GM04503 (cell line): ENCODE measurements at places on chromosomes 12 and 14.

DNA sequence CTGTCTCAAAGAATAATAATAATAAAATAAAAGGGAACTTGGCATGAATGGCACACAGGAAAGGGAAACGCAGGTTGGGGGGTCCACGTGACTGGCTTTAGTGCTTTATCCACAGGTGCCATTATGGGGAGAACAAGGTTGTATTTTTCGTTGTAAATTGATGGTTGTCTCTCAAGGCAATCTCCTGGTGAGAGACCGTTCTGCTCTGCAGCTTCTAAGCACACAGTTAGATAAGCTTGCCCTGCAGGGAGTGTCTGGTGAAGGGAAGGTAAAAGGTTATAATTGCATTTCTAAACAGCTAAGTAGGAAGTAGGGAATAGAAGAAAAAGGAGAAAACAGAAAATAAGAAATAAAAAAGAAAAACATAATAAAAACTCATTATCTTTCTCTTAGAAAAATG is 69.1 kb upstream of the CPSF6 start:
- DNase-seq = no peak

- no peak for DNase-seq
These were observed 24.9 kb upstream of the FUT8 start for GRCh38 chr14:65387628-65388027.

DNA sequence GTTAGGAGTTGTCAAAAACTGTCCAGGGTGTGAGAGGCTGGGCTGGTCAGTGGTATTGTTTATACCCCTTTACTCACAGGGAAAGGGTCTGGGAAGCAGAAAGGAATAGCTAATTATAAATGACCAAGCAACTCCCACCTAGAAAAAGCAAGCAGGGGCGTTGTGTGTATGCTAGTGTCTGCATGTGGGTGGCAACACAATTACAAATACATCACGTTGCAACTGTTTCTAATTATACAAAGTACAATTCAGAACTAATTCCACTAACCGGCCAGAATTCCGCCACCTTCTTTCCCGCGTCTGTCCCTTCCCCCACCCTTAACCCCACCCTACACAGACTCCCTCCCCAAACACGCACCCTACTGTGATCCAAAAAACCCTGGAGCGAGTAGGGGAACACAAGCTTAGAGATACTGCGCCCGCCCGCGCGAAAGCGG is 2.2 kb downstream of the DPF3 start:
- no peak for DNase-seq

- no peak for DNase-seq
These were observed 9.4 kb downstream of the ASPG start for GRCh38 chr14:104094709-104095425.

GRCh38 chr12:109695961-109696461 is 17.6 kb upstream of the FAM222A start:
- no peak for DNase-seq

DNA sequence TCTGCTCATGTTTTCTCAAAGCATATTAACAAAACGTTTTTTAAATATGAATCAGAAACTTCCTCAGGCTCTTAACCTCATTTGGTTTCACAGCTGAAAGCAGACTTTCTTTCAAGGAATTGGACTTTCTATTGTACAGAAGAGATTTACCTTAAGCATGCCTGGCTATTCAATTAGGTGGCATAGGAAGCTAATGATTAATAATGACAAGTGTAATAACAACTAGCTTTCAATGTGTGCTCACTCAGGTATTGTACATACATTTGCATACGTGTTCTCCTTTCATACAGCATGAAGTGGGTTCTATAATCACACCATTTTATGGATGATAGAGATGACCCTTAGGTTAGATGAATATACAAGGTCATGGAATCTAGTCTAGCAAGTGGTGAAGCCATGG is 115.7 kb downstream of the ANO6 start:
- DNase-seq = no peak

DNA sequence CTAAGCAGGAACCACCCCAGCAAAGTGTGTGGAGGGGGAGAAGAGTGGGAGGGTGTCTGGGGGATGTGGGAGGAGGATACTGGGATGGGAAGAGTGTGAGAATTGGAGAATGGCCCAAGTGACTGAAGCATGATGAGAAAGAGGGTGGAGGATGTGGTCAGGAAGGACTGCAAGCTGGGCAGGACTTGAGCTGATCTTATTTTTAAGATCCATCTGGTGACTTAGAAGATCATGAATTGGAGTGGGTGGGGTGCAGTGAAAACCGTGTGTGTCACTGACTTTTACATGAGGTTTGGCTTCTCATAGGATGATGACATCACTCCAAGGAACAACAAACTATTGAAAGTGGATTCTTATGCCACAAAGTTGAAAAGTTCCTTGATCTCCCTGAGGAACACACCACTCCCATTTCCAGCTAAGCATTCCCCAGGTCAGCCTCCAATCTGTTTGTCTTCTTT is 287.5 kb downstream of the GALC start:
- DNase-seq = no peak

DNA sequence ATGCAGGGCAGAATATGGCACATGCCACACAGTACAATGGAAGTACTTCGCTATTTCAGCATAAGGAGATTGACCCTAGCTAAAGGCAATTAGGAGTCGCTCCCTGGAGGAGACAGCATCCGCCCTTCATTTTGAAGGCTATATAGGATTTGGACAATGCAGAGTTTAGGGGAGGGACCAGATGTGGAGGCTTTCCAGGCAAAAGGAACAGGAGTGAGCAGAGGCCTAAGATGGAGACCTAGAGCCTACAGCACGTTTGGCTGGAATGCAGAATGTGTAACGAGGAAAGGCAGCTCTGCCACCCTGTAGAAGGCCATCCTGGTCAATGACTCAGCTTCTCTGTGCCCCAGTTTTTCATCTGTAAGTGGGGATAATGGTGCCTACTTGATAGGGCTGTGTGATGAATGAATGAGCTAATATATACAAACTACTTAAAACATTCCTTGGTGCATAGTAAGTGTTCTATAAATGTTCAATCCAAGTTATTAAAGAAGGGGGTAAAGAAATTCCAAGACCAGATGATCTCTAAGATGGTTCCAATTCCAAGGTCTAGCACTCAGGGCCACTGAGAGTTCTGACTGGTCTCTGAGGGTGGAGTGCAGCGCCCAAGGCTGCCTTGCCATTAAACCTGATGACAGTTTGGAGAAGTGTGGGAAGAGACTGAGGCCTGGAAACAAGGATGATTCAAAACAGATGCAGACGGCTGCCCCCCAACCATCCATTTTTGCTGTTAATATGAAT is 54.3 kb upstream of the FRMD6 start:
- DNase-seq = peak; percentile 92

DNA sequence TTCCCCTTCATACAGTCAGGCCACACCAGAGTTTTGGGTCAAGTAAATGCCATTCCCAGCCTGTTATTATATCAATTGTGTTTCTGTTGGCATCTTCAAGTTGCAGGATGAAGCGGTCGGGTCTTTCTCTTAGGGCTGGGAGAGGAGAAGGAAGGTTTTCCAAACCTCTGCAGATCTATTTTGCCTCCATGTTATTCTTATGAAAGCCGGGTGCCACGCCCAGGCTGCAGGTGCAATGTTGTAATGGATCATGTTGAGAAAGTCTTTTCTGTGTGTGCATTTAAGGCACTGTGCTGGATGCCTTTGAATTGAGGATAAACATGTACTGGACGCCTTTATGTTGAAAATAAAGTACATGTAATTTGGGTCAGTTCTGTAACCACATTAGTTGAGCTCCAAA is 164.4 kb upstream of the HIF1A start:
- DNase-seq = no peak

GRCh38 chr12:125678589-125678993 is 613.4 kb downstream of the AACS start:
- no peak for DNase-seq

DNA sequence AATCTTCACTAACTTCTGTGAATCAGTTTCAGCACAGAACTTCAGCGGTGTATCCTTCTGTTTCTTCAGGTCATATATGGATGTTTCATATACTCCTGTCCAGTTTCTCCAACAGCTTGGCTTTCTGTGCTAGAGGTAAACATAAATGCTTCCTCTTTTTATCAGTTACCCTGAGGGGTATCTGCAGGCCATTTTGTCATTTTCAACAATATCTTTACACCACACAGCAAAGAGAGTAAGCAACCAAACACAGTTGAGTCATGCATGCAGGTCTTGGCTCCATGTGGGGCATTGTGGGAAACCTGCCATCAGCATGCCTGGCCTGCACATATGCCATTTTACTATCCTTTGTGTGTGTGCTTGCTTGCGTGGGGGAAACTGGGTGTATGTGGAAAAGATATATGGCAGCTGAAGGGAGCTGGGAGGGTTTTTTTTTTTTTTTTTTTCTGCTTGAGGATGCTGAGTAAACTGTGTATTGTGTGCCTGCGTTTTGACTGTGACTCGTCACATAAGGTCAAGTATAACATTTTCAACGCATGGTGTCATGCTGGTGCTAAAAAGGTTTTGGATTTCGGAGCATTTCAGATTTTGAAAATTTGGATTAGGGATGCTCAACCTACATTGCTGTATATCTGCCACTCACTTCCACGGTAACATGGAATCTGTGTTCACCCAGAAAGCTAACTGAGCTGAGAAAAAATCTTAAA is 56.1 kb upstream of the YARS2 start:
- no peak for DNase-seq

DNA sequence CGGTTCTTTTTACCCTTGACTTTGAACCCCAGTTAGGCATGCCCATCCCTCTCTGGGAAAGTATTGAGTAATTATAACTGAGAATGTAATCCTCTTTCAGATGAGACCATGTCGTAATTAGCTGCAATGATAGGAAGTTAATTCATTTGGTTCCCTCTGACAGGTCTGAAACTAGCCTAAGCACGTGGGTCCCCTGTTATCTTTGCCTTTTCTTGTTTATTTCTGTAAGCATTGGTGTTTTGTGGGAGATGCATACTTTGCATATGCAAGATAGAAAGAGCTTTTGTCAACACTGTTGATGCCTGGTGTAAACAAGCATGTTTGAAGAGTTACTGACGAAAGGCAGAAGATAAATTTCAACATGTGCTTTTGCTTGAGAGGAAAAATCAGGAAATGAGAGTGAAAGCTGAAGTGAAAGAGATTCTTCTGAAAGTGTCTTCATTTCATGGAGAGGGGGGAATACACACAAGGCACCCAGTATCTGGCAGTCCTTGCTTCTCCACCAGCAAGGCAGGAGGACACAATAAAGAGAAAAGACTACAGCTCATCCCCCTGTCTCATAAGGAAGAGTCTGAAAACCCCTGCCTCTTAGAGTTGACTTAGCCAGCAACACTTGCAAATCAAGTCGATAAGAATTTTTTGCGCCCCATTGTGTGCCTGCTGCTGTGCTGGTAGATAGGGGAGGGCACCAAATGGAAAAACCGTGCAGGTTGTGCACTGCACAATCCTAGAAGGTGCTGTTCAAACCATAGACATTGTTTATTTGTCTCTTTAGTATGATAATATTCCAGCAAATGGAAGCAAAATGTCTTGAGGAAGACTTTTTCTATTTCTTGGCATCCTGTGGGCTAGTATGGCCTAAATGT is 77.8 kb downstream of the SLC24A4 start:
- DNase-seq = no peak

GRCh38 chr12:131166717-131167116 is 213.0 kb downstream of the ADGRD1 start:
- DNase-seq = no peak

- DNase-seq = no peak
These were observed 121.2 kb downstream of the PTPRQ start for GRCh38 chr12:80565271-80565670.
